NCI-H1417 treated with DMSO at 0.1 percent for 48 hours (cell line): ENCODE measurements at places on chromosomes 7 and 10.

GRCh38 chr7:1210979-1211608, 21.6 kb upstream of the UNCX start:
- DNase-seq: no peak

DNA sequence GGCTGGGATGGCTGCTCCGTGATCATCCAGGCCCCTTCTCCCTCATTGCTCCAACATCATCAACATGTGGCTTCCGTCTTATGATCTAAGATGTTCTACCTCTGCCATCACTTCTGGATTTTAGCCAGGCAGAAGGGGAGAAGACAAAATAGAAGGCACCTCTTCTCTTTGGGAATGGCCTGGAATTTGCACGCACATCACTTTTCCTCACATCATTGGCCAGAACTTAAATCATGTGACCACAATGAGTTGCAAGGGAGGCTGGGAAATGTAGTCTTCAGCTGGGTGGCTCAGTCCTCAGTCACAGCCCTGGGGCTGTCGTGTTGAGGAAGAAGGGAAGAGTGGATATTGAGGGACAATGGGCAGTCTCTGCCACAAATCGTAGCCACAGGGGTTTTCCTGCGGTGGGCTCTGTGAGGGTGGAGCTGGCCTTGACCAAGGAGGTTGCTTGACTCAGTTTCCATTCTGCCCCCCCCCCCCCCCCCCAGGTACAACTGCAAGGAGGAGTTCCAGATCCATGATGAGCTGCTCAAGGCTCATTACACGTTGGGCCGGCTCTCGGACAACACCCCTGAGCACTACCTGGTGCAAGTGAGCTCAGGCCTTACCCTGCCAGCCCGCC, 50.3 kb downstream of the PALD1 start:
- DNase-seq: no peak

GRCh38 chr10:1448252-1448930, 288.9 kb downstream of the ADARB2 start:
- DNase-seq: no peak

DNA sequence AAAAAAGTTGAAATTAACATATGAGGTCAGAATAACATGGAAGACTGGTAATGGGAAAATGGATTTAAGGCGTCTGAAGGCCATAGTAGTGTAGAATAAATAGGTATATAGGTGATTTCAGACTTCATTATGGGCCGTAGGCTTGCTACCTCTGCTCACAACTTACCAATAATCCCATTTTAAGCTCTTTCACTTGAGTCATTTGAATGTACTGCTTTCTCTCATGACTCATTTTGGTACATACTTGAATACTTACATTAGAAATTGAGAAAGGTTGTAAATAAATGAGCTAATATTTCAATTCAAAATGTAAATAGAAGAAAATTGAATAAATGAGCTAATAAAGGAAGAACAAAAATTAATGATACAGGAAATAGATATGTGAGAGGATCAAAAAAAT, 42.2 kb upstream of the NEUROD6 start:
- no peak for DNase-seq

DNA sequence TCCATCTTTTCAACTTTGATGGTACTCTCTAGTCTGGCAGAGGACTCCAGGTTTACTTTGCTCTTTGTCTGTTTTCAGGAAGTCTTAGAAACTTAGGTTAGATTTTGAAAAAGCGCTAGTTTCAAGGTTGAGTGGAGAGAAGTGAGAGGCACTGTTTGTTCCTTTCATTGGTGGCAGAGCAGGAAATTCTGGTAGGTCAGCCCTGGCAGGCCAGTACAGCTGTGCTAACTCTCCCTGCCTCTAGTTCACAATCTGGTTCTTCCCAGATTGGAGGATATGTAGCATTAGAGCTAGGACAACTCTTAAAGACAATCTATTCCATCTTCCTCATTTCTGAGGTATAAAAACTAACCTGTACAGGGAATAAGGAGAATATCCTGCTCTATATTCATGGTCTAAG, 160.9 kb upstream of the FZD1 start:
- DNase-seq: no peak

DNA sequence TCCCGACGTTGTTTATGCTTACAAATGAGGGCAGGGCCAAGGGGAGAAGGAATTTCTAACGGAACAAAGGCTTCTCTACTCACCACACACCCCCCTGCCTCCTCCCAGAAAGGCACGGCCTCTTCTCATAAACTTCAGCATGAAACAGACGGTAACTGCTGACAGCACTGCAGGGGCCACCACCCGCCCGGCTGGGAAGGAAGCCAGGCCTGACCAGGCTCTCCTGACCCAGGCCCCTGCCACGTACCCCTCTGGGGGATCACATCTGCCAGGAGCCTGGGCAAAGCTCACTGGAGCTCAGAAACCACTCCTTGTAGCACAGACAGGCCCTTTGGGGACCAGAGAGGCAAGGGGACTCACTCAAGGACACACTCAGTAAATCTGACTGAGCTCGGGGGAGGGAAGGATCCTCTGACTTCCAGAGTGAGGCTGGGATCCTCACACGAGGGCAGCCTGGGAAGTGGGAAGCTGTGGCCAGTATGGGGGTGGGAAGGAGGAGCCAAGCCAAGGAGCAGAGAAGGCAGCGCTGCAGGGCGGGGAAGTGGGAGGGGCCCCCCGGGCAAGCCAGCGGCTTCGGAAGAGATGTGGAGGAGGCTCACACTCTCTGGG, 46.1 kb downstream of the ZCCHC24 start:
- no peak for DNase-seq

DNA sequence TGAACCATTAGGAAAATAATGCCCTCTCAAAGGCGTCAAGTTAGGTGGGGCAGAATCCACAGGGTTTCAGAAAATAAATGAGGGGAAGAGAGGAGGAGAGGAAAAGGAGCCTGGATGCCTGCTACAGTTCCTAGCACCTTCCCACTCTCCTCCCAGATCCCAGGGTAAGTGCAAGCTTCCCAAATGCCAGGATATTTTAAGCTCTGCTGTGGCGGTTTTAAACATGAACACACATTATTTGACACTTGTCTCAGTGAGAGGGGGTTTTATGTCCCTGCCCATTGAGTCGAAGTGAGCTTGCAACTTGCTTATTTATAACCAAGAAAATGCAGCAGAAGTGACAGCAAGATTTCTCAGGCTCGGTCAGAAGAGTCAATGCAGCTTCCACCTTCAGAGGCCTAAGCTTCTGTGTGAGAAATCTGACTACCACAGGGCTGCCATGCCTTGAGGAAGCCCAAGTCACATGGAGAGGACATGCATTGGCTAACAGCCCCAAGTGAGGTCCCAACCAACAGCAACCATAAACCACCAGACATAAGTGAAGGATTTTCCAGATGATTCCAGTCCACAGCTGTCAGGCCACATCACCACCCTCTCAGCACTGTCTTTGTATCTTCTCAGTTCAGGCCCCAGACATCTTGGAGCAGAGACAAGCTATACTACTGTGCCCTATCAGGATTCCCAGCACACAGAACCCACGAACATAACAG, 17.9 kb upstream of the BMPER start:
- DNase-seq: no peak

GRCh38 chr7:13414661-13415107, 574.8 kb downstream of the ETV1 start:
- DNase-seq: no peak
